ENCODE measurements at places on chromosomes 11 and 22. TPM values are rescaled to one million over a fixed set of nuclear protein-coding genes. Genes with fewer than 3 reads are reported as not detected.

PIH1D2 gene
- total RNA-seq, result 2.2 TPM

TTLL12 gene
- 50.4 TPM for total RNA-seq

SULT4A1 gene
- total RNA-seq, result not detected

OR5AP2 gene
- total RNA-seq, result not detected

CARD16 gene
- total RNA-seq, result 18.4 TPM

CHRM1 gene
- total RNA-seq, result not detected

BACE1 gene
- total RNA-seq, result 35.1 TPM

LYVE1 gene
- total RNA-seq, result 36.1 TPM

INPP5J gene
- 0.44 TPM for total RNA-seq

BET1L gene
- total RNA-seq, result 35.2 TPM

CFAP300 gene
- 21.8 TPM for total RNA-seq

RIMBP3C gene
- total RNA-seq, result 0.30 TPM

EFCAB6 gene
- total RNA-seq, result 3.3 TPM

OR52E1 gene
- total RNA-seq, result not detected

OVCH2 gene
- not detected for total RNA-seq

OR52D1 gene
- not detected for total RNA-seq

OR4A16 gene
- total RNA-seq, result not detected

VWA5A gene
- 22.5 TPM for total RNA-seq

GGTLC3 gene
- total RNA-seq, result not detected

ELMOD1 gene
- total RNA-seq, result 0.66 TPM

ARL14EP gene
- 19.0 TPM for total RNA-seq

GLYATL2 gene
- not detected for total RNA-seq

FGF19 gene
- not detected for total RNA-seq

LDLRAD3 gene
- total RNA-seq, result 49.5 TPM

POU2AF2 gene
- 4.2 TPM for total RNA-seq

MCHR1 gene
- 1.0 TPM for total RNA-seq

GAL3ST3 gene
- not detected for total RNA-seq

BTG4 gene
- total RNA-seq, result not detected

Data from tibial nerve (tissue), 4 donors.